ENCODE measurements at places on chromosomes 13 and 19.
A peak's percentile ranks its signal among the peaks of the same experiment; 100 is the strongest.

GRCh38 chr13:108680011-108680410 lies 50.6 kb downstream of the MYO16 start:
- no peaks in the 10 kb centered on the region for H3K36me3 ChIP-seq
- no peaks in the 10 kb centered on the region for H3K4me1 ChIP-seq
- no peaks in the 10 kb centered on the region for H3K27me3 ChIP-seq
- H3K4me3 ChIP-seq, result no peak overlapping the region
- no peak for DNase-seq

DNA sequence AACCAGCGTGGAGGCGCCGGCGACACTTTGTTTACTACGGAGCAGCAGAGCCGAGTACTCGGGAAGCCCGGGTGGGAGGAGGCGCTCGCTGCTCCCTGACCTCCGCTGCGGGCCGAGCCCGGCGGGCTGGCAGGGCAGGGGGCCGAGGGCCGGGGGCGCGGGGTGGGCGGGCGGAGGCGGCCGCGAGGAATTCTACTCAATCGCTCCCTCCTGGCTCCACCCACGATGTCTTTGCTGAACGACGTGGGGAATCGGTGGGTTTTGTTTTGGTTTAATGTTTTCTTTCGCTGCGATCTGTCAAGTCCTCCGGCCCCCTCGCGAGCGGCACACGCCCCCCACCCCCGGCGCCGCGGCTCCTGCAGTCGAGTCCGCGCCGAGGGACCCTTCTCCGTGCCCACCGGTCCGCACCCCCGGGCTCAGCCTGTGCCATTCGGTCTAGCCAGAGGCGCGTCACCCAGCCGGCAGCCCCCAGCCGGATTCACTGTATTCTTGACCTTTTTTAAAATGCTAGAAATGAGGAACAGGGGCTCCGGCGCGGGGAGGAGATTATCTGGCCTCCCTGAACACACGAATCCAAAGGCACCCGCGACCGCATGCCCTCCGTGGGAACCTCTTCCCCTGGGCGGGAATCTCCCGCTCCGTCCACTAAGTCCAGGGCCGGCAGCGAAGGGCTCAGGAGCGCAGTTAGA lies 636 bp upstream of the FOXO1 start:
- no peaks in the 10 kb centered on the region for H3K27me3 ChIP-seq
- H3K4me1 ChIP-seq, result no peaks in the 10 kb centered on the region
- no peak for DNase-seq
- H3K4me3 ChIP-seq, result peak overlapping the region; percentile 67
- H3K36me3 ChIP-seq, result no peaks in the 10 kb centered on the region
- H3K27ac ChIP-seq, result peak overlapping the region; percentile 96

DNA sequence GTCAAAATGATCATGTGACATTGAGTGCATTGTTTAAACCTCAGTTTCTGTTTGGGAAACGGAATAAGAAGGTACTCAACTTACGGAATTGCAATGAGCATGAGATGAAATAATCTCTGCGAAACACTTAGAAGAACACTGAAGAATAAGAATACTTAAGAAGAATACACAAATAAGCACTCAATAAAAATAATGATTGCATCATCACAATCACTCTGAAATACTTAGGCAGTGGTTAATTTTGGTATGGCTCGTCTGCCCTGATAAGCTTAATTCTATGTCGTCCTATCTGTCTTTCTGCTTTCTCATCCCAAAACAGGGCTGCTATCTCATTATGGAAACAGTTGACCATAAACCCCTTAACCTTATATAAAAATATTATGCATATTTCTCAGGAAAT lies 823.6 kb downstream of the DIAPH3 start:
- H3K27me3 ChIP-seq, result no peaks in the 10 kb centered on the region
- DNase-seq, result no peak
- H3K36me3 ChIP-seq, result no peaks in the 10 kb centered on the region
- H3K4me1 ChIP-seq, result peaks cover 41% of the 10 kb centered on the region
- no peak overlapping the region for H3K4me3 ChIP-seq

- H3K27ac ChIP-seq, result no peak overlapping the region
- no peaks in the 10 kb centered on the region for H3K36me3 ChIP-seq
- DNase-seq, result no peak
- peaks cover 11% of the 10 kb centered on the region for H3K27me3 ChIP-seq
- H3K4me3 ChIP-seq, result no peak overlapping the region
- H3K4me1 ChIP-seq, result no peaks in the 10 kb centered on the region
Measured at GRCh38 chr19:42153672-42154433, 21.6 kb upstream of the POU2F2 start.

Data from right atrium auricular region (tissue), 2 donors.